ENCODE measurements at places on chromosomes 3 and 15. TPM values are rescaled to one million over a fixed set of nuclear protein-coding genes. Genes with fewer than 3 reads are reported as not detected.

Gene EIF1B
- total RNA-seq: 30.4 TPM

Gene GRK7
- total RNA-seq: not detected

- no peak overlapping the region for H3K4me3 ChIP-seq
- no peaks in the 10 kb centered on the region for H3K36me3 ChIP-seq
- H3K4me1 ChIP-seq: no peaks in the 10 kb centered on the region
- no peak overlapping the region for H3K27ac ChIP-seq
Observed at GRCh38 chr3:101319531-101319930, 844 bp downstream of the IMPG2 start.

- H3K4me1 ChIP-seq: peaks cover 16% of the 10 kb centered on the region
- peak; percentile 77 for DNase-seq
- H3K27me3 ChIP-seq: no peaks in the 10 kb centered on the region
- H3K36me3 ChIP-seq: no peaks in the 10 kb centered on the region
- H3K27ac ChIP-seq: peak overlapping the region; percentile 69
- H3K4me3 ChIP-seq: no peak overlapping the region
Observed at GRCh38 chr15:70101459-70102113, 3.9 kb upstream of the TLE3 start.

- no peak overlapping the region for H3K27ac ChIP-seq
- H3K36me3 ChIP-seq: no peaks in the 10 kb centered on the region
- no peaks in the 10 kb centered on the region for H3K4me1 ChIP-seq
- DNase-seq: no peak
- no peak overlapping the region for H3K4me3 ChIP-seq
Observed at GRCh38 chr3:70753572-70753971, 441.1 kb upstream of the MDFIC2 start.

DNA sequence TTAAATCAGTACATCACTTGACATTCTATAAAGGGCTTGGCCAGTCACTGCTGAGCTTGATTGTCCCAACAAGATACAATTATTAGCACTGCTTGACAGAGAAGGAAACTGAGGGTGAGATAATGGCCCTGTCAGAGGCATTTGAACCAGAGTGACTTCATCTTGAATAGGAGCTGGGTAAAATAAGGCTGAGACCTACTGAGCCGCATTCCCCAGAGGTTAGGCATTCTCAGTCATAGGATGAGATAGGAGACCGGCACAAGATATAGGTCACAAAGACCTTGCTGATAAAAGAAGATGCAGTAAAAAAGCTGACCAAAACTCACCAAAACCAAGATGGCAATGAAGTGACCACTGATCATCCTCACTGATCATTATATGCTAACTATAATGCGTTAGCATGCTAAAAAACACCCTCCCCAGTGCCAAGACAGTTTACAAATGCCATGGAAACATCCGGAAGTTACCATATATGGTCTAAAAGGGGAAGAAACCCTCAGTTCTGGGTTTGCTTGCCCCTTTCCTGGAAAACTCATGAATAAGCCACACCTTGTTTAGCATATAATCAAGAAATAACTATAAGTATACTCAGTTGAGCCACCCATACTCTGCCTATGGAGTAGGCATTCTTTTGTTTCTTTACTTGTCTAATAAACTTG, 239.1 kb upstream of the SETMAR start:
- H3K27me3 ChIP-seq: no peaks in the 10 kb centered on the region
- H3K27ac ChIP-seq: no peak overlapping the region
- H3K36me3 ChIP-seq: no peaks in the 10 kb centered on the region
- H3K4me3 ChIP-seq: no peak overlapping the region

Gene MCTP2
- 6.8 TPM for total RNA-seq
